ENCODE measurements at places on chromosomes 6 and 20.

DNA sequence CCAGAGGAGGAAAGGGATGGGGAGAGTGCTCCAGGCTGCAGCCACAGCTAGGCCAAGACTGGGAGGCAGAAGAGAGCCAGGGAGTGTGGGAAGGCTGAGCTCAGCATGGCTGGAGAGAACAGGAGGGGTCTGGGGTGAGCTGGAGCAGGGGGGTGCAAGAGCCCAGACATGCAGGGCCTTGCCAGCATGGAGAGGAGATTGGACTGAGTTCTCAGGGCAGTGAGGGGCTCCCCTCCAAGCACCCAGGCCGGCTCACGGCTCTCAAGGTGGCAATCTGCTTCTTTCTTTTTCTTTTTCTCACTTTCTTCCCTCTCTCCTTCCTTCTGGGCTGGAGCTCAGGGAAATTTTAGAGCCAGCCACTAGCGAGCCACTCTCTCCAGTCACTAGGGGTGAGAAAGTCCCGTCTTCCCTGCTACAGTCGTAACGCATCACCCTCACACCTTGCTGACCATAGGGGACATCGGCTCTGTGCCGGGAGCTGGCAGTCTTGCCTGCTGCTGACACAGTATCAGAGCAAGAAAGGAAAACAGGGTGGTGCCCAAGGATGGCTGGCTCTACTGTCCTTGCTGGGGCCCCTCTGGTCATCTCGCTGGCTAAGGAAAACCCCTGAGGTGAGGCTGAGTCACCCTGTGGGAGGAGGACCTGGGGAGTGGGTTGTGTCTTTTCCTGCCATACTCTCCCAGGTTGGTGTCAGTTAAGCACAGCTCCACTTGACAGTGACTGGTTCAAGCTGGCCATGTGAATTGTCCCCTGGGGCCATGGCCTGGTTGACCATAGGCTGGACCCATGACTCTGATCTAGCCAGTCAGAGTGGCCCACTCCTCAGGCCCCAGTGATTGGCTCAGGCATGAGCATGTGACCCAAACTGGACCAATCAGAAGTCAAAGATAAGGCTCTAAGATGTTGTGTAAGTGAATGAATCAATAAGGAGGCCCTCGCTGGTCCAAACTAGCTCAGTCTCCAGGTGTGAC, 135.1 kb upstream of the PMEPA1 start:
- no peak for DNase-seq

GRCh38 chr20:58228484-58229197, at the start of gene ANKRD60:
Gene ANKRD60, minus strand, starts transcription at chr20:58228653. Its CDS starts 0 bp downstream, at chr20:58228653.
- peak; percentile 10 for DNase-seq

DNA sequence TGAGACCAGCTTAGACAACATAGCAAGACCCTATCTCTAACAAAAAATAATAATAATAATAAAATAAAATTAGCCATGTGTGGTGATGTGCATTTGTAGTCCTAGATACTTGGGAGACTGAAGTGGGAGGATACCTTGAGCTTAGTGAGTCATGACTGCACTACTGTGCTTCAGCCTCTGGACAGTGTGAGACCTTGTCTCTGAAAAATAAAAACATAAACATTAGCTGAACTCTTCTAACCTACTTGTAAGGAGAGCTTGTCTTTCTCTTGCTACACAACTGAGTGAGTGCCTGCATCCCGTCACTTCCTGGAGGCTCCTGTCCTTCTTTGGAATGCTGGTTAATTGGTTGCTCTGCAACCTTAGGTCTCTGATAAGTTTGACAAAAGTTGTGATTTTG, 5.1 kb upstream of the DBNDD2 start:
- no peak for DNase-seq

DNA sequence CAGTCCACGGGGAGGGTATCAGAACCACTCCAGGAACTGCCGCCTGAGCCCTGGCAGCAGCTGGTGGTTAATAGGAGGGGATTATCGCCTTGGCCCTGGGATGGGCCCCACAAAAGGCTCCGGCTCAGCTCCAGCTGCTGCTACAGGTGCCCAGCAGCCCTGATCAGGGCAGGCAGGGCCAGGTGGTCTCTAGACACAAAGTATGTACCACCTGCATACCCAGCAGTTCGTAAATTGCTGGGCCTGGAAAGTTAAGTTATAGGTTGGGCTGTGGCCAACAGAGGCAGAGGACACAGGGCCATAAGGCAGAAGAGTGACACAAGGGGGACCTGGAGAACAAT, 35.1 kb downstream of the RRBP1 start:
- no peak for DNase-seq

DNA sequence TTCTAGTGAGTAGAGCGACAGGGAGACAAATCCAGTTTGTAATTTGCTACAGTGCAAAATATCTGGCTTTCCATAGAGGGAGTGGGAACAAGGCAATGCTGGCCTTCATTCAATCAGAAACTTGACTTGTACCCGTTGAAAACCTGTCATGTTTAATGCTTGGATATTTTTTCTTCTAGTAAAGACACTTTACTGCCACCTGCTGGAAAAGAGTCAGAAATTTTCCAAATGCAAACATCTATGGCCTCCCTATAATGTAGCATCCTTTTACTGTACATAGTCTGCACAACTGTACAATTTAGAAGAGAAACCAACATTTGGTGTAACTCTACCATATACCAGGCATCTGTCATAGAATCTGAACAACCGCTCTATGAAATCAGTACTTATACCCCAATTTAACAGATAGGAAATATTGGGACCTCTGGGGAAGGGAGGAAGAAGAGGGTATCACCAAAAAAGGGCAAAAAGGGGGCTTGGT, 16.7 kb upstream of the TBC1D20 start:
- DNase-seq: no peak

- DNase-seq: no peak
These were observed 131.2 kb upstream of the CDH4 start for GRCh38 chr20:61120595-61121515.

GRCh38 chr6:43478008-43478372, 620 bp downstream of the TJAP1 start:
- no peak for DNase-seq

- no peak for DNase-seq
These were observed 399.9 kb downstream of the CDH26 start for GRCh38 chr20:60358101-60358500.

- no peak for DNase-seq
These were observed 48.9 kb downstream of the ATXN1 start for GRCh38 chr6:16712255-16712930.

DNA sequence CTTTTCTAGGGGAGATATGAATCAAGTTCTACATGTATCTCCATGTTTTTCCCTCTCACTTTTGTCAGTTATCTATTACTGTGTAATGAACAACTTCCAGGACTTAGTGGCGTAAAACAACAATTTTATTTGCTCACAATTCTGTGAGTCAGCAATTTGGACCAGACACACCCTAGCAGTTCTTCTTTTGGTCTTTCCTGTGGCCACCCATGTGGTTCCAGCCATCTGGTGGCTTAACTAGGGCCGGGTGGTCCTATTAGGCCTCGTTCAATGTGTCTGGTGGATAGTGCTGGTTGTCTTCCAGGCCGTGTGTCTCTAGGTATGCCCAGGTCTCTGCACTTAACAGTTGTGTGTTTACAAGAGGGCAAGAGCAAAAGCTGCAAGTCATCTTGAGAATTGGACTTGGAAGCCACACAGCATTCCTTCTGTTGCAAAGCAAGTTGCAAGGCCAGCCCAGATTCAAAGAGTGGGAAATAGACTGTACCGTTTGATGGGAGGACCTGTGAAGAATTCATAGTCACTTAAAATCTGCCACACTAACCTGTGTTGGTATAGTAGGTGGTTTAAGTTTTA, 20.8 kb upstream of the SLC35D3 start:
- no peak for DNase-seq

DNA sequence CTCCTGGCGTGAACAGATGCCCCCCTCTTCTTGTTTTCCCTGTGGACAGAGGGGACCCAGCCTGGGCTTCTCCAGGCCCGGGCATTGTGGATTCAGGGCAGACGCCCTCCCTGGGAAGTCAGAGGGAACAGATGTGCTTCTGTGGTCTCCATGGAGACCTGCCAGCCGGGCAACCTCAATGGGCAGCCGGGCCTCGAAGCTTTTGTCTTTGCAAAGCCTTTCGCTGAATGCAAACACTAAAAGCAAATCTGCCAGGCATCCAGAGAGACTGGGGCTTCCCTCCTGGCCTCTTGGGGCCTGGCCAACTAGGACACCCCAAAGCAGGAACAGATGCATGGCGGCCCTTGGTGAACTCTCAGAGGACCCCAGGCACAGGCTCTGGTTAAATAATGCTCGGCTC, 370.0 kb upstream of the SULF2 start:
- DNase-seq: no peak

- DNase-seq: no peak
These were observed 44.2 kb upstream of the PDE10A start for GRCh38 chr6:165707067-165707853.

GRCh38 chr6:40774932-40775331, 187.8 kb upstream of the LRFN2 start:
- no peak for DNase-seq

DNA sequence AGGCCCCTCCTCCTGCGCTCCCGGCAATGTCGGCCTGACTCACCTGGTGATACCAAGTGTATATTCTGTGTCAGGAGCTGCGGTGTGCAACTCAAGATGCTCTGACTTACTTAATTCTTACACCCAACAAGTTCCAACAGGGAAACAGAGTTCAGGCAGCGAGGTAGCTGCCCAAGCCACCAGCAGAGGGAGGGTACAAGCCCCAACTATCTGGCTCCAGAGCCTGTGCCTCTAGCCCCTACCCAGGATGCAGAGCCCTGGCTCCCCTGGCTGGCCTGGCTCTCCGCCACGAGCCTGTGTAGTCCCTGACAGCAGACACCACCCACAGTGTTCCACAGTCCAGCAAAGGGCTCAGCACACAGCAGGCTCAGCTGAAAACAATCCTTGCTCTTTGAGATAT, 34.9 kb downstream of the C20orf203 start:
- no peak for DNase-seq

GRCh38 chr20:61757678-61758563, 307.8 kb downstream of the TAF4 start:
- no peak for DNase-seq

DNA sequence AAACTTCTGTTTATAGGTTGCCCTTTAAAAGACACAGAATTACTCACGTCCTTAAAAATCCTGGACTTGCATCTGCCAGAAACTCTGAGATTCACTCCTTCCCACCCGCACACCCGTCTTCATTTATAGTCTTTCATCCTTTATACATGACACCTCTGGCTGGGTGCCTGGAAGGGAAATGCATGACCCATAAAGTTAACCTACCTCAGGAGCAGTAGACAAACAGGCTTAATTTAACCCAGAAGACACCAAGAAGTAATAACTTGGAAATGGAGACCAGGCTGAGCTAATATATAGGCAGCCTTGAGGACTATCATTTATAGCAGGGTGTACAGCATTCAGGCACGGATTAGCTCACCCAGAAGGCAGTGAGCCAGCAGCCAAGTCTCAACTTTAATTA, 429.0 kb upstream of the NRSN1 start:
- no peak for DNase-seq

DNA sequence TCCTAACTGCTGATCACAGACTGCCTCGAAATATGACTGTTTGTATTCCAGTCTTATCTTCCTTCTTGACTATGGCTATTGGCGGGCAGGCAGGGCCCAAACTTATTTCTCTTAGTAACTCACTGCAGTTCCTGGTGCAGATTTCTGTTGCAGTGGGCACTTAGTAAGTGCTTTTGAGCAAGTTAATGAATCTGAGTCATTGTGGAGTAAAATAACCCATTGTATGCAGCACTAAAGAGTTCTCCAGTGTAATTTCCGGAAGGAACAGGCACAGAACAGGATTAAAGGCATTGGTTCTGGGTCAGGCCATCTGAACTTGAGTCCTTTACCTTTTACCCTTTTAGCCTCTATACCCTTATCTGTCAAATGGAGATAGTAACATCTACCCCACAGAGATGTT, 23.6 kb downstream of the SLC35F1 start:
- DNase-seq: no peak

GRCh38 chr6:27474172-27474465, 1.2 kb upstream of the ZNF184 start:
- no peak for DNase-seq

DNA sequence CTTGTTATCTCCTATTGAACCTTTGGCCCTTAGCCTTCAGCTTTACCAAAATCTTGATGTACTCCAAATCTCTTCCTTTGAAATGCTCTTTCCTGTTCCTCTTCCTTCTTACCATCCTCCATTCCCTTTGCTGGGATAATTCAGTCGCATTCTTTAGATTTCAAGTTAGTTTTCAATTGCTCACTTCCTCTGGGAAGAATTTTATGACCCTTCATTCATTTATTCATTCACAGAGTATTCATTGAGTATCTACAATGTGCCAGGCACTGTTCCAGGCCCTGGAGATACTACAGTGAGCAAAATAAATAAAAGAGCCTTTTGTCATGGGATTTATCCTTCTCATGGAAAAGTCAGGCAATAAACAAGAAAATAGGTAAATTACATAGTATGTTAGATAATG, 548.2 kb upstream of the FLRT3 start:
- DNase-seq: no peak

DNA sequence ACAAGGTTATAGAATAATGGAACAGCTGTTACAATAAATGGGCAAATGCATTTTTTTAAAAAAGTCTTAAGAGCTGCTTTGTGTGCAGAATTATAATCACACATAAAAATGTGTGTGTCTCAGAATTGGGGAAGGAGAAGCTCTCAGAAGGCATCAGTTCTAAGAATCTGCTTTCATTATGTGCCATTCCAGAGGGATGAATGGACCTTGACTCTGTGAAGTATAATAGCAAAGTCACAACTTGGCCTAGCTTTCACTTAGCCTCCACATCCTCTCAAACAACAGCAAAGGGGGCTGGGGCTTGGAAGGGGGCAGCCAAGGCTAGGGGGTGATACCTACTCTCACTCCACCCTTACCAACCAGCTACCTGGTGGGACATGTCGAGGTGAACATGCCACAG, 265.0 kb downstream of the CDC5L start:
- no peak for DNase-seq

Measured in stimulated activated CD8-positive, alpha-beta memory T cell treated with anti-CD3 and anti-CD28 coated beads, Interleukin-15, amount 100 ng/mL, for 4 hours (primary cell).